ENCODE measurements at places on chromosomes 11 and 22.

- no peak for DNase-seq
Observed at GRCh38 chr11:120285256-120285655, 39.8 kb upstream of the TLCD5 start.

DNA sequence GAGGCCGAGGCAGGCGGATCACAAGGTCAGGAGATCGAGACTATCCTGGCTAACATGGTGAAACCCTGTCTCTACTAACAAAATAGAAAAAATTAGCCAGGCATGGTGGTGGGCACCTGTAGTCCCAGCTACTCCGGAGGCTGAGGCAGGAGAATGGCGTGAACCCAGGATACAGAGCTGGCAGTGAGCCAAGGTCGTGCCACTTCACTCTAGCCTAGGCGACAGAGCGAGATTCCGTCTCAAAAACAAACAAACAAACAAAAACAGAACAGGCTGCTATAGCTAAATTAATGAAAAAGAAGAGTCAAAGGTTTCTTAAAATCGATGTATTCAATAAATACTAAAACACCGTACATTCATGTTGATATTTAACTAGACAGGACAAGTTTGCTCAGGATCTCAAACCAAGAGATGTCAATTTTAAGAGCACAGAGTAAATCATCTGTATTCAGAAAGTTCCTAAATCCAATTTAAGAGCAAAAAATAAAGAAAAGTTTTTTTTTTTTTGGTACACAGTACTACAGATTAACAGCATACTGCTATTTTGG is 59.9 kb downstream of the NUP98 start:
- no peak for DNase-seq

- DNase-seq, result no peak
Observed at GRCh38 chr11:71465054-71465453, 12.1 kb downstream of the NADSYN1 start.

DNA sequence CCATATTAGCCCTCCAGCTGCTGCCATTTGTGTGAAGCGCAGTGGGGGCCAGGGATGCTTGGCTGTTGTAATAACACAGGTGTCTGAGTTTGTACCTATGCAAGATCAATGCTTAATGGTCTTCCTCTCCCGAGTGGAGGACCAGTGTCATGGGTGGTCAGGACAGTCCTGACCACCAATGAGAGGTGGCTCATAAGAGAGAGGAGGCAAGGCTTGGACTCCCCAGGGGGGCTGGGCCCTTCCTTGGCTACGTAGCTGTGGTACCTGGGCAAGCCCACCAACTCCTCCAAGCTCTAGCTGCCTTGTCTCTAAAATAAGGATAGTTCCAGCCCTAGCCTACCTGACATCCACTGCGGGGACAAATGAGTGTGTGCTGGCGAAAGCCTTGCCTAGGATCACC is 79.2 kb downstream of the OSBP2 start:
- DNase-seq, result no peak

- no peak for DNase-seq
Observed at GRCh38 chr22:21446128-21446826, 20.9 kb upstream of the TMEM191C start.

DNA sequence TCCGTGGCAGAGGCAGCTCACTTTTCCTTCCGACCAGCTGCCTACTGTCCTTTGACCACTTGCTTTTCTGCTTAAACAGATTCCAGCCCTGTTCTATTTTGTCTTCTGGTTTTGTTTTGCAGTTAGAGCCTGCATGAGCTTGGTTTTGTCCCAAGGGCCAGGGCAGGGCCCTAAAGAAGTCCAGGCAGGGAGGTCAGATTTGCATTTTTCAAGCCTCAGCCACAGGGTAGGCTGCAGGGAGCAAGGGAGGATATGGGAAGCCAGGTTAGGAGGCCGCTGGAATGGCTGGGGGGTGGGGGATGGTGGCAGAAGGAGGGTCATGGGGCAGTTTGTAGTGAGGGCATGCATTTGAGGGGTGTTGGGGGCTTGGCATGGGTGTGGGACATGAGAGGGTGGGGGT is 23.1 kb downstream of the FADD start:
- no peak for DNase-seq

- DNase-seq, result peak; percentile 82
Observed at GRCh38 chr11:844693-845644, 2.3 kb downstream of the TSPAN4 start.

DNA sequence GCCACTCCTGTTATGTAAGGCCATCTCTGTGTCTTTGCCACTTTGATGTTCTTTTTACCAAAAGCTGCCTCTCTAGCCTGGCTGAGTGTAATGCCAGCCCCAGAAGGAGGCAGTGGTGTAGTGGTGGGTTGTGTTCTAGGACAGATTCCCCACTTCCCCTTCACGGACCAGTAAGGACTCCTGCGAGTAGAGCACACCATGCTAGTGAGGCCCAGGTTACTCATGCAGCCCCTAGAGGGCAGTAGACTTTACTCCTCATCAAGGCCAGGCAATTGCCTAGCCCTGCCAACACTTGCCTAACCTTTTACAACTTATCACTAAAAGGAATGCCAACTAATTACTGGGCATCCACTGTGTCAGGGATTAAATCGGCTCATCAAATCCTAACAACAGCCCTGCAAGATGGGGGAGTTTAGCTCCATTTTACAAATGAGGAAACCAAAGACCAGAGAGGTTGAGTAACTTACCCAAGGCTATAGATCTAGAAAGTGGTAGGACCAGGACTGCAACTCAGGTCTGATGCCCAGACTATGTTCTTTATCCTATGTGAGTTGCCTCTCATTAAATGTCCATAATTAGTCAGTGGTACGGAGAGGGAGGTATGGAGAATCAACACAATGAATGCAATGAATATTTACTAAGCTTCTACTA is 75.3 kb downstream of the APIP start:
- DNase-seq, result peak; percentile 32

DNA sequence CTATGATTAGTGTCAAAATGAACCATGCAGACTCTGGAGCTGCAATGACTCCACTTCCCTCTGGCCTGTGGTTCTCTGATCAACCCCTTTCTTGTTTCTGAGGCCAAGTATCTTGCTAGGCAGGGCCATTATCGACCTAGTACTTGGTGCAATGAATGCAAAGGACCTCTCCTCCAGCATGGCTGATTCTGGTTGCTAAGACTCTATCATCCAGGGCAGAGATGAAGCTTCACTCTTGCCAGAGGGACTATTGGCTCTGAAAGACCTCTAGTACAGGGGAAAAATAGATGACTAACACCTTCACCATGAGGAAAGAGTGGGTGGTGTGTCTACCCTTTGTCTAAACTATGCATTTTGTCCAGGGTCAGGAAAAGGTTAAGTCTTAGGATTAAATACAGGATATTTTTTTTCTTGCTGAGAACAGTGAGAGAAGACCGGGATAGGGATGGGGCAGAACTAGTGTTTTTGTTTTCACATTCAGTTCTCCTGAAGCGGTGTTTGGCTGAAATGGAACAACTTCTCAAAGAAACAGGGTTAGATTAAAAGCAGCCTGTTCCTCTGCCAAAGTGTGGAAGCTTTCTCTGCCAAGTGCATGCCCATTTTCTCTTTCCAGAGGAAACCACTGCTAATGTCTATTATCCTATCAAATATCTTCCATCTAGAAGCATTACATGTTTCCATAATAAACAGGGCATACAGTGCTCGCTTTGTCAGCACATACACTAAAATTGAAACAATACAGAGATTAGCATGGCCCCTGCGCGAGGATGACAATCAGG is 5.0 kb upstream of the MTFP1 start:
- DNase-seq, result peak; percentile 97

DNA sequence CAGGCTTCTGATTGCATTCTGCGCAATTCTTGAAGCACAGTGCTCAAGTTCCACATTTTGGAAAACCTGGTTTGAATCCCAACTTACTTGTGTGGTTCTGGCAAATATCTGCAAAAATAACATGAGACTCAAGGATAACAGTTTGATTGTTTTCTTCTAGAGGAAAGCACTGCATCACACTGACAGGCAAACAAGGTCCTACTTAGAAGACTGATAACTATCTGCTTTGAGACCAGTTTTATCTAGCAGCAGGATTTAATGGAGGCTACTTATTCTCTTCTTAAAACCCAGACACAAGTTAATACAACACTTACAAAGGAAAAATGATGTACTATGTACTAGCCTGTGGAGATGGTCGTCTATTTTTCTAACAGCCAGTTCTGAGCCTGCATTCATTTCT is 41.4 kb downstream of the RIC3 start:
- DNase-seq, result no peak

GRCh38 chr22:27576815-27577573 is 224.6 kb downstream of the MN1 start:
- DNase-seq, result peak; percentile 67

GRCh38 chr22:22999523-22999922 is 70.8 kb upstream of the GNAZ start:
- peak; percentile 7 for DNase-seq

GRCh38 chr11:82315093-82315492 is 418.6 kb downstream of the FAM181B start:
- DNase-seq, result no peak

DNA sequence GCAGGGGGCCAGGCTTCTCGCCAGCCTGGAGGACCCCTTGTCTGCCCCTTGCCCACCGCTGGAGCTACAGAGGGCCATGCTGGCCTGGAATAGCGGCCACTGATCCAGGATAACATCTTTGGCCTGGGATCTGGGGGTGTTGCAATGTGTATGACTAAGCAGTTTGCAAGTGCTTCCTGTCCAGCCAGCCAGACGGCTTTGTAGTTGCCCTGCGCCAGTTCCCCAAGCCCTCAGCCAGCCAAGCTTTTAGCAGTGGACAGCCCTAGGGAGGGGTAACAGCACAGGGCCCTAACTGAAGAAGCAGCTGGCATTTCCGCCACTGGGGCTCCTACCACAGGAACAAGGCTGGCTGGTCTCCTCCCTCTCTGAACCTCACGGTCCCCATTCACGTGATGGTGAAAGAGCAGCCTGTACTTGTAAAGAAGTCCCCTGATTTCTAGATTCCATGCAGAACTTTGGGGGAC is 32.1 kb downstream of the UQCR10 start:
- peak; percentile 97 for DNase-seq

DNA sequence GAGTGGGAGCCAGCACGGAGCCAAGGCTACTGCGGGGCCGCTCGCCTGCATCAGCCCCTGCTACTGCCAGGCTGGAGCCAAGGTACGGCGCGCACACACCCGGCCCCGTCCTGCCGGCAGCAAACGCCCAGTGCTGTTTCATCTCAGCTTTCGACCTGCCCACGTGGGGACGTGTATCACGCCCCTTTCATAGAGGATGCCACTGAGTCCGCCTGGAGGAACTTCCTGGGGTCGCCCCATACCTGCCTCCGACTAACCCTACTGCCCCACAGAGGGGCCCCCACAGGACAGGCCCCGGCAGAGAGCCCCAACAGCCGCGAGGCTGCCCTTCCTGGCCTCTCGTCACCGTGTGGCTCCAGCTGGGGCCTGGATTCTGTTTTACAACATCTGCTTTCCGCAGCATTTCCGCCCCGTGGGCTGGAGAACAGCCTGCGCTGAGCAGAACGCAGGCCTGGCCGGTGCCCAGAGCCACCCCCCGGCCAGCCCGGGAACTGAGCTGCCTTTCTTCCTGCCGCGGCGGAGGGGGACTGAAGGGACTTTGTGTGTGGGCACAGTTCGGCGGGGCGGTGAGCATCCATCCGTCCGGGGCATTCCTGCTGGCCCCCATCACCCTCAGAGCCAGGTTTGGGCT is 22.9 kb upstream of the ARHGAP8 start:
- DNase-seq, result peak; percentile 73

- DNase-seq, result no peak
Observed at GRCh38 chr22:46586531-46587011, 33.6 kb upstream of the GRAMD4 start.

GRCh38 chr11:116333001-116333535 is 439.7 kb downstream of the BUD13 start:
- no peak for DNase-seq

GRCh38 chr11:68983801-68984200 is 3.0 kb upstream of the MRGPRD start:
- DNase-seq, result no peak

DNA sequence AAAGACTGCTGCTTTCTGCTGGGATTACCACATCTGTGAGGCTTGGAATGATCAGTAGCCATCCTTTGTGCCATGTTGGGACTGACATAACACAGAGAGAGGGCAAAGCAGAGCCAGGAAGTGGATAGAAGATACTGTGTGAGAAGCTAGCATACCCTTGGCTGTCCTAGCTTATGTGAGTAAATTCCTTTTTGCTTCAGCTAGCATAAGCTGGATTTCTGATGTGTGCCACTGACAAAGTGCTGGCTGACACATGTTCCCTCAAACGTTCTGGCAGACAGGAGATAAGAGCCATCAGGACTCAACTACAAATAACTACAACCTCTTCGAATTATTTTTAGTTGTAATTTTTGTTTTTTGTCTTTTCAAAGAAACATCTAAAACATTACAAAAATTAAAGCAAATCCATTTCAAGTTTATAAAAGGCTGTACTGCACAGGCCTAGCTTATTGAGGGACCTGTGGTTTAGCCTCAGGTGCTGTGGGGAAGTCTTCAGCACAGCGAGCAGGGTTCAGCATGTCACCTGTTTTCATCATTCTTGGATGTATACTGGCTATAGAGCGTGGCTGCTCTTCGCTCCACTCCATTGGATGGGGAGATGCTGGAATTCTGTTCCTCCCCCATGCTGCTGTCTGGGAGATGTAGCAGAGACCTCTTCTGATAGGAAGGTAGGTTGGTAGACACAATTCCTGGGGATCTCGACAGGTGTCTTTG is 120.9 kb downstream of the SWAP70 start:
- peak; percentile 44 for DNase-seq
